ENCODE measurements at places on chromosomes 11 and 22.

GRCh38 chr11:2363577-2364370 lies 13.3 kb upstream of the CD81 start:
- DNase-seq: no peak

DNA sequence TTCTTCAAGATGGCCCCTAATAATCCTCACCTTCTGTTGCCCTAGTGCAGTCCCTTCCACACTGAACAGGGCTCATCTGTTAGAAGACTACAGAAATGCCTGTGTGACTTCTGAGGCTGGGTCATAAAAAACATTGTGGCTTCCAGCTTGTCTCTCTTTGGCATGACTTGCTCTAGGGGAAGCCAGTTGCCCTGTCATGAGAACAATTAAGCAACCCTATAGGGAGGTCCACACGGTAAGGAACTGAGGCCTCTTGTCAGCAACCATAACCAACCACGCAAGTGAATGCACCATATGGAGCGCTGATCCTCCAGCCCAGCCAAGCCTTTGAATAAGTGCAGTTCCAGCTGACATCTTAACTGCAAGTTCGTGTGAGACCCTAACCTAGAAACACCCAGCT lies 2.6 kb downstream of the LIPT2 start:
- DNase-seq: no peak

- no peak for DNase-seq
Observed at GRCh38 chr22:27755521-27756211, 45.9 kb downstream of the MN1 start.

DNA sequence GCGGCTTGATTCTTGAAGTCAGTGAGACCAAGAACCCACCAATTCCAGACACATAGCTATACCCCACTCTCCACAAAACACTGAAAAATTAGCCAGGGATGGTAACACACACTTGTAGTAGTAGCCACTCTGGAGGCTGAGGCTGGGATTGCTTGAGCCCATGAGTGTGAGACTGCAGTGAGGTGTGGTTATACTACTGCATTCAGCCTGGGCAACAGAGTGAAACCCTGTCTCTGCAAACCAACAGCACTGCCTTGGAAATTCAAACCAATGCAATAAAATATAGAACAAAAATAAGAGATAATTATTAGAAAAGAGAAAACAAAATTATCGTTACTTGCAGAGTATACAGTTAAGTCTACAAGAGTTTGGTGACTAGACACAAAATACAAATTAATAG lies 20.2 kb upstream of the PRDM10 start:
- DNase-seq: no peak

DNA sequence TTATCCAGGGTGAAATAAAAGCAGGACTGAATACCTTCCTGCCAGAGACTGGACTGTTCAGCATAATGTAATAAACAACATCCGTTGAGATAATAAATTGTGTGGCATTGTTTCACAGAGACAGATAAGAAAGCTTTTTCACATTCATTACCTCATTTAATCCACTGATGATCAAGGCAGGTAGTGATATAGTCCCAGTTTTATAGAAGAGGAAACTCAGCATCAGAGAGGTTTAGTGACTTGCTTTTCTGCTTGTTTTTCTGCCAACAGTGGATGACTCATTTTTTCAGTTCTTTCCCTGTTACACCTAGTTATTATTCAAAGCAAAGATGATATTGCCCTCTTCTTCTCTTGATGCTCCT lies 4.0 kb downstream of the MYO18B start:
- DNase-seq: no peak

- DNase-seq: no peak
Observed at GRCh38 chr22:27748751-27749191, 52.8 kb downstream of the MN1 start.

- no peak for DNase-seq
Observed at GRCh38 chr11:76935042-76935441, 74.3 kb downstream of the ACER3 start.

DNA sequence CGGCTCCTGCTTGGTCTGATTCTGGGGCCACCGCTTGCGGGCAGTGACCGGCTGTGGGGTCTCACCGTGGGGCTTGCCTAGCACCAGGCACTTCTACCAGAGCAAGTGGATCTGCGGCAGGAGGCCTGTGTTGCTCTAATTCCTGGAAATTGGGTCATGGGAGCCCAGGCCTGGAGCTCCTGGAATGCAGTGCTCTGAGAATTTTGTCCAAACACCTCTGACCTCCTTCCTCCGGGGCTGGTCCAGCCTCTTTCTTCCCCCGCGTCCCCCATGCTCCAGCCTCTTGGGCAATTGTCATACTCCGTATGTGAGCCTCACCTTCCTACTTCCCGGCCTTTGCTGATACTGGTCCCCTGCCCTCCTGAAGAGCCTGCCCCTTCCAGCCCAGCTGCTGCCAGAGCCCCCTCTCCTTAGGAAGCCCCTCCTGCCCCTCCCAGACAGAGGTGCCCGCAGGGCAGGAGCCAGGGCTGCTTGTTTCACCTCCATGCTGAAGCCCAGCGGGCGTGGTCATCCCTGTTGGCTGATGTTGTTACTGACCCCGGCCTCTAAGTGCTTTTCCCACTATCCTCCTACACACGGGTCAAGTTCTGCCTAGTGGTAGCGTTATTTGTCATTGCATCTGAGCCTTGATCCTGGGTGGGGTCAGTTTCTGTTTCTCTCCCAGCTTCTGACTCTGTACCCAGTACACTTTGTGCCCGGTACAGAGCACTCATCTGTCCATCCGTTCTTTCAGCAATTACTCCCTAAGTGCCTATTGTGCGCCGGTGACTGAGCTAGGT lies 9.6 kb downstream of the MGAT3 start:
- DNase-seq: no peak
